MV-4-11 (cell line): ENCODE measurements at places on chromosomes 7 and 10.

GRCh38 chr10:132296666-132297443 lies 10.9 kb downstream of the STK32C start:
- peak; percentile 11 for DNase-seq

- no peak for DNase-seq
Observed at GRCh38 chr7:36232971-36233550, 80.0 kb downstream of the EEPD1 start.

GRCh38 chr7:7681191-7681935 lies 37.0 kb downstream of the RPA3 start:
- DNase-seq = peak; percentile 31

GRCh38 chr10:58820861-58821751 lies 308.4 kb downstream of the BICC1 start:
- no peak for DNase-seq

DNA sequence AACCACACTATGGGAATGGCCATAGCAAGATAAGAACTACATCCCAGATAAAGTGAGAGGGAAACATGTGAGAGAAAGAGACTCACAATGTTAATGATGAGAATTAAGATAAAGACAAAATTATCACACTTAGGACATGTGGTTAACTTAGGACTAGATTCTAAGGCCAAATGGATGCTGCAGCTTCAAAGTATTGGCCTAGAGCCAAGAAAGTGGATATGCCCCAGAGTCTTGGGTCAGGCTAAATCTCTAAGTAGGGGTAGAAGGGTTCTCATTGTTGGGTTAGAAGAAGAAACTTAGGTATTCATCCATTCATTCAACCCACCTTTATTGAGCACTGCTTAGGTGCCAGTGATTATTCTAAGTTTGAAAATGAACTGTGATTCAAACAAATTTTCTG lies 818.0 kb downstream of the PHTF2 start:
- DNase-seq = no peak

GRCh38 chr10:77970869-77971803 lies 44.6 kb upstream of the DLG5 start:
- peak; percentile 57 for DNase-seq

GRCh38 chr7:79622781-79623180 lies 169.3 kb upstream of the MAGI2 start:
- no peak for DNase-seq

DNA sequence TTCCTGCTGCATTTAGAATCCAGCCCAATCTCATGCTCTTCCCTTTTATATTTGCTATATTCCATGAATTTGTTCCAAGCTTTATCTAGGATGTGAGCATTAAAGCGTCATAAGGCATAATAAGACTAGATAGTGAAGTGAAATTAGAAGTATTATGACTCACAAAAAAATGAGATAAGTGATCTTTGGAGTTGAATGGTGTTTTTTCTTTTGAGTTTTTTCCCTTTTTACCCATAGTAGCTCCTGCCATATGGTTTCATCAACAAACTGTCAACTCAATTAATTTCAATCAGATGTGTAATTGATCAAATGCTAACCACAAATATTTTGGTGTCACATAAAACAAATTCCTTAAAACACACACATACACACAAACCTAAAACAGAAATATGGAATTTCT lies 17.0 kb downstream of the KLHDC10 start:
- no peak for DNase-seq

DNA sequence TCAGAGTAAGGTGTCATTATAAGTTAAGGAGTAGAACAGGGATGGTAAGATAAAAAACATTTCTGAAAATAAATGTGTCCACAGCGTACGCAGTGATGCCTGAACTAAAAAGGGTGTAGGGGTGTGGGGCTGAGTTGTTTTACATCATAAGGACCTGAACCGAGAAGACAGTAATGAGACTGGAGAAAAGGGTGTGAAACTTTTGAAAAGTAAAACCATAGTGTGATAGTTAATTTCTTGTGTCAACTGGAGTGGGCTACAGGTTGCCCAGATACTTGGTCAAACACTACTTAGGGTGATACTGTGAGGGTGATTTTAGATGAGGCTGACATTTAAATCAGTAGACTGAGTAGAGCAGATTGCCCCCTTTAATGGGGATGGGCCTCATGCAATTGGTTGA lies 169.0 kb upstream of the PRPS1L1 start:
- no peak for DNase-seq

DNA sequence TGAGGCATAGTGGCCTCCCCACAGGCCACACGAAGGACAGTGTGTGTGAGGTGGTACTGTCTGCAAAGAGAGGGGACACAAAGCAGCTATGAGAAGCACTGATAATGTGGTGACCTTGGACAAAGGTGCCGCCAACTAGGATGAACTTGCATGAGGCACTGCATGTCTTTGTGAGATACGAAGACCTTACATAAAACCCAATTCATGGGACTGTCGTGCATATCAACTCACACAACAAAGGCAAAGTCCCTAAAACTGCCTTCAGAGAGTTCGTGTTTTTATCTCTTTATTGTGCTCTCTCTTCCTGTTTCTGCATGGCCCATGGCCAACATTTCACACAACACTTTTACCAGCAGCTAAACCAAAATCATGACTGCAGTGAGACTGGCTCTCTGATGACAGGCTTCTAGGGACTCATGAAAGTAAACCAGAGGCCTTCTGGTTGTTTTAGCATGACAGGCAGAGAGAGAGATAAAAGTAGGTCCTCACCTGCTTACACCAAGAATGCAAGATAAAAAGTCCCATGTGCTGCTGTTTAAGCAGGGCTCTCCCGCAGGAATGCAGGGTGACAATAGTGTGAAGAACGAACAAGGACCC lies 347.8 kb downstream of the ELMO1 start:
- peak; percentile 58 for DNase-seq

DNA sequence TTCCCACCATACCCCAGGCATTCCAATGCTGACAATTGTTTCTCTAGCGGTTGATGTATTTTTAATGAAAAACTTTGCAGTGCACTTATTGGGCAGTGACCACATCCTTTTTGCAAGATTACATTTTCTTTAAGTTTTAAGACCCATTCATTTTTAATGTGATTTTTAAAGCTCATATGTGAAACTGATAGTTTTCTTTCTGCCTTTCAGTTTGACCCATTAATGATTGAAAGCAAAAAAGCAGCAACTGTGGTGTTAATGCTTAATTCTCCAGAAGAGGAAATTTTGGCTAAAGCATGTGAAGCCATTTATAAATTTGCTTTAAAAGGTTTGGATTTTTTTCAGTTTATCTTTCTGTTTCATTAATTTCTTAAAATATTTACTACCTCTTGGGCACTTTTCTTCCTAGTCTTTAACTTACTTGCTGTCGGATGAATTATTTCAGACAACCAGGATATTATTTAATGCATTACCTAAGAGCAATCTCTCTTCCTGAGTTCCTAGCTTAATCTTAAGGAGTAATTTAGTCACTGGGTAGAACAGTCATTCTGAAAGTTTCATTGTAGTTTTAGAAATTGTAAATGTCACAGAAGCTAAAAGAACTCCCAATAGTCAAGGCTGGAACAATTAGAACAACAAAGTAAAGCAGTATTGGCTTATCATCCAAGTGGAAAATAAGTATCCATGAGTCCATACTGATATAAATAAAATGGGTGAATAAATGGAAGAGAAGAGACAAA lies 18.3 kb downstream of the ARMC3 start:
- DNase-seq = no peak

GRCh38 chr7:142808802-142809583 lies 38.2 kb downstream of the PRSS2 start:
- no peak for DNase-seq

- DNase-seq = no peak
Observed at GRCh38 chr7:158187694-158187994, 400.0 kb downstream of the PTPRN2 start.

DNA sequence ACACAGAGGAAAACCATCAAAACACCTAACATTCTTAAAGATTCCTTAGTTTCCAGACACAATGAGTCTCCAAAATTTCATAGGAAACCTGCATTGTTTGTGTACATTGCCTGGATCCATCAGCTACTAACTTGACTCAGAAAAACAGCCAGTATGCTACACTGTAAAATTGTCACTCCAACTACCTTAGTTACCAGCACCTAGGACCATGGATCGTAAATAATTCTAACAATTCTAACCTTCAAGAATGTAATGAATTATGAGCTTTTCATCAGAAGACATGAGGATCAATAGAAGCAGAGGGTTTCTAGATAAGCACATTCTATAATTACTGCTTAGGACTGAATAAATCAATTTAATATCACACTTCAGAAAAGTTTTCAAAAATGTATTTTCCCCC lies 851.5 kb downstream of the SORCS1 start:
- no peak for DNase-seq

- DNase-seq = no peak
Observed at GRCh38 chr7:142332421-142332820, 74.6 kb upstream of the PRSS58 start.

GRCh38 chr7:74026903-74027682 lies 880 bp upstream of the ELN start:
- peak; percentile 40 for DNase-seq

GRCh38 chr10:96407560-96408069 lies 48.8 kb upstream of the OPALIN start:
- no peak for DNase-seq

DNA sequence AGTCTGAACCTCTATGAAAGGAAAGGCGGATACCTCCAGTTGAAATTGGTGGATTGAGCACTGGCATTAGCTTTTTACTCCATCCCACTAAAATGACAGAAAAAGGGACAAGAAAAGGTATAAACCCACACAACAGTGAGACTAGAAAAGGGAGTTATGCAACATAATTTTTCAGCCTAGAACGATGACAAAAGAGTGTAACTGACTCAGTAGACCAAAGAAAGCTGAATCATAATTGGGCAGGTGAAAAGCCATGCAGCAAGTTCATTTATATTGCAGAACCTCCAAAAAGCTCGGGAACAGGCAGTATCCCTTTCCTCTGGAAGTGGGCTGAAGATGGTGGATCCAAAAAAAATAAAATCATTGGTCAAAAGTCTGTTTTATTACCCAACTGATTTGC lies 30.5 kb upstream of the ZCCHC24 start:
- DNase-seq = no peak

DNA sequence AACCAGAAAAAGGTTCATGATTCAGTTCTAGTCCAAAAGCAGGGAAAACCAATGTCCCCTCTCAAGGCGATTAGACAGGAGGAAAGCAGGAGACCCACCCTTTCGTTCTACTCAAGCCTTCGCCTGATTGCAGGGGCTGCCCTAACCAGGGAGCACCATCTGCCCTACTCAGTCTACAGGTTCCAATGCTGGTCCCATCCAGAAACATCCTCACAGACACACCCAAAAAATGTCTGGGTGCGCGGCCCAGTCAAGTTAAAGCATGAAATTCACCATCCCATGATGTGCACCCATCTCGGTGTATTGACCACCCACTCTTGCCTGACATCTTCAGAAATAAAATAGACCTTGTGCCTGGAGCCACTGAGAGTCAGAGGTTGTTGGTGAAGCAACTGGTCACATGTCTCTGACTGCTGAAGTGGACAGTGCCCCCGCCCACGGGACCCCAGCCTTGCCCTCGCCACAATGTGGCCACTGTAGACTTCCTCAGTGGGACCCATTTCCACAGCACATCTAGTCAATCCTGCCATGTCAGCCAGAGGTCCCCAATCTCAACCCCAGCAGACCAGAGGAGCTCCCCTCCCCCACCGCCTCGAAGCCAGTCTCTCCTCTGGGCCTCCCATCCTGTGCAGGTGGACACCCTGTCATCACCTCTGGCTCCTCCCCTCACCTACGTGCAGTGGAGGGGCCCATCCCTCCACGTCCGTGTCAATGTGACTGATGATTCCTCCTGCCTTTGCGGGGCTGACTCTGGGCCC lies 116.3 kb upstream of the PPP2R2D start:
- DNase-seq = no peak

- DNase-seq = no peak
Observed at GRCh38 chr7:6306471-6306870, 34.0 kb upstream of the CYTH3 start.

DNA sequence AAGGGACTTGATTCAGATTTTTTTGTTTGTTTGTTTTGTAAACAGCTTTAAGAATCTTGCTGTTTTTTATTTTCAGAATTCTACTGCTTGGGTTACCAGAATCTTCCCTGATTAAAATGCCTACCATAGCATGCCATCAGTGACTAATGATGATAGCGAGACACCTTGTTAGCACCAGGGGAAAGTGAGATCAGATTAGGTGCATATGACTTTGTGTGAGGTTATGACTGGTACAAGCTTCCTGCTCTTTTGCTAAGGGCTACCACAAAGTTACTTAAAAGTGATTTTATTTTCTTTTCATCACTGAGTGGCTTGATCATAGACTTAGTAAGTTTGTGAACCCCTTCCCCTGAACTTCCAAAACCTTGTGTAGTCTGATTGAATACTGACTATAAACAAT lies 93.5 kb downstream of the SND1 start:
- DNase-seq = no peak

GRCh38 chr7:39073432-39073831 lies 95.7 kb downstream of the POU6F2 start:
- no peak for DNase-seq
